T-helper 2 cell (primary cell): ENCODE measurements at places on chromosomes 7 and 10.

- no peak for DNase-seq
Observed at GRCh38 chr7:106041140-106041717, 70.9 kb downstream of the SYPL1 start.

- DNase-seq = no peak
Observed at GRCh38 chr7:137626469-137627067, 220.2 kb downstream of the DGKI start.

DNA sequence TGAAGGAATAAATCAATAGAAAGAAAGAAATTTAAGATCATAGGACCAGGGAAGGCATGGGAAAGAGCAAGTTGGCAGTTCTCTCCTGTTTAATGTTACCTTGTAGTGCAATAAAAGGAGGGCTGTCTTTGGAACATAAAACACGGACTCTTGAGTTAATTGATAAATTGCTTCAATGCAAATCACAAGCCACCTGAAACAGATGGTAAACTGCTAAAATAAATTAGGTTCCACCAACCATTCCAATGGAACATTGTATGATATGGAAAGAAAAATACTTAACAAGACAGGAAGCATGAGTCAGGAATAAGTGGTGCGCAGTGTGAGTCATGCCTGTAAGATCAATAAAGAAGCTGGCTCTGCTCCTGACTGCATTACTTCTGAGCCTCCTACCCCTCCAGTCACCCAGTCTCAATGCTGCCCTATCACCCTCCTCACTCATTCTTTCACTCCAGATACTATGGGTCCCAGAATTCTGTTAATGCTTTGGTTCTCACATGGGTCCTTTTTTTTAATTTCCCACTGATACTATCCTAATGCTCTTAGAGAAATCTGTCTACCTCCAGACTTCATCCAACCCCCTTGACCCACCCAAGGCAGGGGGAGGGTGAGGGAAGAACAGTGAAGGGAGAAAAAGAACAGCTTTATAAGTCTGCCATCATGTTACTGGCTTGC lies 78.9 kb downstream of the LRRC17 start:
- no peak for DNase-seq

- peak; percentile 19 for DNase-seq
Observed at GRCh38 chr10:23314835-23315239, 29.8 kb downstream of the C10orf67 start.

- DNase-seq = no peak
Observed at GRCh38 chr7:153954477-153954876, 97.7 kb upstream of the DPP6 start.

DNA sequence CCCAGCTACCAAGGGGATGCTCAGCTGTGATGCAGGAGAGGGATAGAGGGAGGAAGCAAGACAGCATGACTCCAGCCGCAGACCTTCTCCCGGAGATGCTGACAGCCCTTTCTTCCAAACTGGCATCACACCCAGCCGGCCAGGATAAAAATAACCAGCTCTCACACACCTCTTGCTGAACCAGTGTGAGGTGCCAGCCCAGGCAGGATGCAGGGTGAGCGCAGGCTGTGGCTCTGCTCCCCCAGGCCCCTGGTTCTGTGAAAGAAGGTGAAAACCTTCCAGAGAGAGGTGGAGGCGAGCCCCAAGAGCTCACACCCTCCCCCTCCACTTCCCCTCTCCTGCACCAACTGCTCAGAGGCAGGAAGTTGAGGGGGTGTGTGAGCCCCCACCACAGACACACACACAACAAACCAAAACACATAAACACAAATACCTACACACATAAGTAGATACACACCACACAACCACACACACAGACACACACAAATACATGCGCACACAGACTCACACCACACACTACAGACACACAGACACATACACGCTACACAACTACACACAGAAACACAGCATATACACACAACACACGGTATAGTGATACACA lies 4.0 kb downstream of the GPR15LG start:
- peak; percentile 80 for DNase-seq

GRCh38 chr10:69295027-69295636 lies 16.8 kb downstream of the HK1 start:
- no peak for DNase-seq

DNA sequence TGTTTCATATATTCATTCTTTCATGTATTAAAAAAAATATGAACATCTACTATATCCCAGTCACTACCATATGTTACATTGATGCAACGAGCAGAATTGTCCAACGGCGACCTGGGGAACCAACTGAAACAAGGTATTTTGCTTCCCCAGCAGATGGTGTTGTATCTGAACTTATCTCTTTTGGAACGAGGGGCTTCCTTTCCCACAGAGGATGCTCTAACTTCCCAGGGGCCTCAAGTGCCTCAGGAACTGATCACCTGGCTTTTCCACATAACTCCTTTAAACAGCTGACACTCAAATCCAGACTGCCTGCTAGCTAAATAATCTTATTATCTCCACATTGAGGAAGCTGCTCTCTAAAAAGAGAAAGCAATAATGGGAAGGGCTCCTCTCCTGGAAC lies 259.3 kb downstream of the HTR7 start:
- DNase-seq = no peak

GRCh38 chr7:39336442-39336841 lies 229.8 kb upstream of the YAE1 start:
- no peak for DNase-seq

DNA sequence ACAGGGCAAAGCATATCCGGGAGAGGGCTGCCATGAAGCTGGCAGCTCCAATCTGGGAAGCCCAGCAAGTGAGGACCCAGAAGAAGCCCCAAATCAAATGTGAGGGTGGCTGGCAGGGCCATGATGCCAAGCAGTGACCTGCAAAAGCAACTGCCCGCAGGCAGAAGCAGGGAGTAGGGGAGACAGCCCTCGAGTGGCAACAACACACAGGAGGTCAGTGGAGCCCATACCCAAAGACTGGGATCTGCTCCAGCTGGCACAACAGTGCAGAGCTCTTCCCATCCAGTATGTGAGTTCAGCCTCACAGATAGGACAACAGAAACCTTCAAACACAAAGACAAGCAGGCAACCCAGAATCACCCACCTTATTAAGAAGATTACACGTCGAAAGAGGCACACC lies 45.0 kb downstream of the GRID1 start:
- no peak for DNase-seq

DNA sequence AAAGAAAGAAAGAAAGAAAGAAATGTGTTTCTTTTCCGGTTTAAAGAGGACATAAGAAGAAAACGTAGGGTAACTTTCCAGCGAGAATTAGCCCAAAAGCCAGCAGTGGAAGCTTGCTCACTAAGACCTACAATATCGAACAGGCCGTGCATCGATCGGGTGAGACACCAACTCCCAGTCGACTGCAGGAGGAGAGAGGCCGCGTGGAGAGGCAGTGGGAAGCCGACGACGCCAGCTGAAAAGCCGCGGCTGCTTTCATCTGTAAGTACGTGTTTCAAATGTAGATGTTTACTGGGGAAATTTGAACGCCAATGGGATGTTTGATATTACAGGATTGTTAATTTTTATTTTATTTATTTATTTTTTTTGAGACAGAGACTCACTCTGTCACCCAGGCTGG lies 28.6 kb upstream of the GIMAP8 start:
- DNase-seq = no peak

GRCh38 chr10:311901-312665 lies 176.8 kb downstream of the ZMYND11 start:
- DNase-seq = no peak

GRCh38 chr10:22607261-22607660 lies 107.1 kb downstream of the PIP4K2A start:
- no peak for DNase-seq

DNA sequence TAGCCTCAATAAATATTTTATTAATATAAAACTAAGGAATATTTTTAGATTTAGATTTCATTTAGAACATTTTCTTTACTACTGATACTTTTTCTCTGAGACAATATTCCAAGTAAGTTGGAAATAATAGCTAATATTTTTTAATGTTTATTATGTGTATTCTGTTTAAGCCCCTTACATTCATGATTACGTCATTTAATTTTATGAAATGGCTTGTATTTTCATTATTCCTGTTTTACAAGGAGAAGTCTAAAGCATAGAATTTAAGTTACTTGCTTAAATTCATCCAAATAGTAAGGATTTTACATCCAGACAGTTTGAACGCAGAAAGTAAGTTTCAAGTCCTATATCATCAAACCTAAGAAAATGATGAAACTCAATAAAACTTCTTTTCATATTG lies 6.1 kb downstream of the DGKB start:
- no peak for DNase-seq

DNA sequence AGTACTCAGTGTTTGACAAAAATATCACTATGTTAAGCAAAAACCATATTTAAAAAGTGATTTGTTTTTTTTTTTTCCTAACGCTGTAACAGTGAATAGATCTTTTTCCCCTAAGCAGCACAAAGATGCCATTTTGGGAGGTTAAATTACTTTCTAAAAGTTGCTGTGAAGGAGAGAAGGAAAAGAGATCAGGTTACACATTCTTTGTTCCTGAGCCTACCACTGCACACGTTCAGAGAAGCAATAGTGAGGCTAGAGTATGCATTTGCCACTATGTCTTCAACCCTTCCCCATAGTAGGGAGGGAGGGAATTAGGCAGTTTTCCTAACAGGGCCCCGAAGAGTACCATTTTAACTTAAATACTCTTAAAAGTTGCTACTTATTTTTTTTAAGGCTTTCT lies 38.9 kb downstream of the BMPR1A start:
- no peak for DNase-seq

GRCh38 chr10:49089152-49089551 lies 26.2 kb downstream of the VSTM4 start:
- DNase-seq = no peak

DNA sequence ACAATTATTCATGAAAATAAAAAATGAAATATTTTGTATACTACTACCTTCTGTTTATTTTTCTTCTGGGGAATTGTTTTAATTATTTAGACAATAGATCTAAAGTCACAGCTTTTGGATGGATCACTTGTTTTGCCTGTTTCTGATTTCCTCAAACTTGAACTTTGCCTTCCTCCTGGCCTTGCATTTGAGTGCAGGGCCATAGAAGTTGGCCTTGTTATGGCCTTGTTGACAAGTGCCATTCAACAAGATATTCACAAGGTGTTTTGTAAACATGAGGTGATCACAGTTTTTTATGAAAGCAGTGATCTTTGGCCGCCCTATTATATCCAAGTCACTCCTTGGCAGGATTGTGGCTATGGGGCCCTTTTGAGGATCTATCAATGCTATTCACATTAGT lies 4.6 kb downstream of the ZNF22 start:
- no peak for DNase-seq

GRCh38 chr7:88020953-88021665 lies 87.1 kb downstream of the ADAM22 start:
- no peak for DNase-seq

DNA sequence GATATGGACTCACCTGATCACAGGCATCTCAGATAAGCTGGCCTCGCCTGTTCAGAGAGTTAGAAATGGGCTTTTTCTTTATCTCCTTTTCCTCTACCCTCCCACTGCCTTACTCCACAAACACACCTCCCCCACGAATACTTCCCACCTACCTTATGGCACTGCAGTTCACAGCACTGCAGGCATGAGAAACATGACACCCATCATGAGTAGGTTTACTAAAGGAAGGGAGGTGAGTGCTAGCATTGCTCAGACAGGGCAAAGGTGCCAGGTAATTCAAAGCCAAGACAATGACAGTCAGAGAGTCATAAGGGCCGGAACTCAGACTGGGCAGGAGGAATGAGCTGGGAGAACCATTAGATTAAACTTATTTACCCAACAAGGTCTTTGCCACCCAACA lies 220.6 kb downstream of the FAM107B start:
- DNase-seq = no peak

GRCh38 chr7:147153571-147153970 lies 1037.0 kb downstream of the CNTNAP2 start:
- DNase-seq = no peak

GRCh38 chr7:130151591-130152492 lies 53.4 kb downstream of the TMEM209 start:
- DNase-seq = no peak

GRCh38 chr7:4274286-4274685 lies 407.8 kb upstream of the FOXK1 start:
- DNase-seq = no peak

- DNase-seq = no peak
Observed at GRCh38 chr10:329361-330099, 194.3 kb downstream of the ZMYND11 start.

- no peak for DNase-seq
Observed at GRCh38 chr7:124898531-124898930, 31.1 kb downstream of the POT1 start.

- DNase-seq = no peak
Observed at GRCh38 chr10:103192089-103192450, 1.0 kb downstream of the NT5C2 start.

DNA sequence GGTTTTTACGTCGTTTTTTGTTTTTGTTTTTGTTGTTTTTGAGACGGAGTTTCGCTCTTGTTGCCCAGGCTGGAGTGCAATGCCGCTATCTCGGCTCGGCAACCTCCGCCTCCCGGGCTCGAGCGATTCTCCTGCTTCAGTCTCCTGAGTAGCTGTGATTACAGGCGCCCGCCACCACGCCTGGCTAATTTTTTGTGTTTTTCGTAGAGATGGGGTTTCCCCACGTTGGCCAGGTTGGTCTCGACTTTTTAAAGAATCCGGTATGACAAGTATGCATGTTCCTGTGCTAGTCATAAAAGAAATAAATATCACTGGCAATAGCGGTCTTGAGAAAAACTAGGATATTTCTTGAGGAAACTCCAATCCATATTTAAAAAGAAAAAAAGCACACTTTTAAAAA lies 2.7 kb upstream of the ARL4A start:
- DNase-seq = no peak

DNA sequence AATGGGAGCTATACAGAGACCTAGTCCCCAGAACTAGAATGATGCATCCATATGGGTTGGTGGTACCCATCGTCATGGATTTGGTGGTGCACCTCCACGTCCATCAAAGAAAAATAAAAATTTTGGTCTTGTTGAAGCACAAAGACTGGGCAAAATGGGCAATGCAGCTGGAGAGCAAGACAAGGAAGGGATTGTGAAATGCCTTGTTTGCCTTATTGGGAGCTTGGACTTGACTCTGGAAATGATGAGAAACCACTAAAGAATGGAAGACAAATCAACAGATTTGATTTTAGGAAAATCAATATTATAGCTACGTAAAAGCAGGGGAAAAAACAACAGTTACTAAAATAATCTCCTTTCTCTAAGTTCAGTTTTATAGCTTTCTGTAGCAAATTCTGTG lies 150.9 kb downstream of the CPED1 start:
- no peak for DNase-seq

DNA sequence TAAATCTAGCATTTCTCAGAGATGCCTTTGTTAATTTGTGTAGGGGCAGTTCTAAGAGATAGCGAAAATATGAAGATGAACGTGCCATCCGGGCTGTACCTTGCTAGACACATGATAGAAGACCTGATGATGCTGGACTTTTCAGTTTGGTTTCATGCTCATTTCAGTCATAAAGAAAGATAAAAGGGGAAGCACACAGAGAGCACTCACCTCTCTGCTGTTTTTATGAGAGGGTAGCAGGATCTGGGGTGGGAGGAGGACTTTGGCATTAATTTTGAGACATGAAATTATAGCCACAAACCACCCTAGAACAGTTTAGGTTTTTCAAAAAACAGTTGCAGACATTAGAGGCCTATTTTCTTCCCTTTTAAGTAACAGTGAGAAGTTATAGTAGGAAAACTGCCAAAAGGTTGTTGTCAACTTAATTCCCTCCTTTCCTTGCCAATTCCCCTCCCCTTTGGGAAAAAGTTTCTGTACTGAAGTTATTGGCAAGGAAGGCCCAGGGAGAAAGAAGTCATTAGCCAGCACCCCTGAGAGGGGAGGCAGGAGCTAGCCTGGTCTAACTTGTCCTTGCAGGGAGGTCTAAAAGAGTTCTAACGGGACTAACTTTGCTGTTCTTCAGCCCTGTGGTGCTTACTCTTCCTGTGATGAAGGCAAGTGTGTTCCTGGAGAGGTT lies 2.6 kb downstream of the ST7 start:
- DNase-seq = no peak

GRCh38 chr7:17436126-17436525 lies 137.7 kb downstream of the AHR start:
- DNase-seq = no peak
